ENCODE measurements at places on chromosomes 2 and 18.

GRCh38 chr2:131493199-131493968 lies 1.2 kb upstream of the MZT2A start:
- DNase-seq = no peak

- peak; percentile 30 for DNase-seq
Observed at GRCh38 chr2:85649201-85650190, 18.5 kb downstream of the SFTPB start.

DNA sequence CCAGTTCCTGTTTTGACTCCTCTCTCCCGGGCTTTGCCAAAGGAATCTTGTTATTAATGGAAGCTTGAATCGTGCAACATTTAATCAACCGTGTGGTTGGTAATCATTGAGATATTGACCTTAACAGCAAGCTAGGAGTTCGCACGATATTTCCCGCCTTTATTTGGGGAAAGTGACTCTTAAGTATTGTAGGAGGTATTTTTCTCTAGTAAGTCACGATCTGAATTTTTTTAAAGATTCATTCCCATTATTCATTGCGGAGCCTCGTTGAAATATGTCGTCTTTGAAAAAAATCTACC lies 663 bp downstream of the NUP35 start:
- DNase-seq = no peak

- no peak for DNase-seq
Observed at GRCh38 chr18:31100436-31101182, 1.6 kb downstream of the DSC2 start.

DNA sequence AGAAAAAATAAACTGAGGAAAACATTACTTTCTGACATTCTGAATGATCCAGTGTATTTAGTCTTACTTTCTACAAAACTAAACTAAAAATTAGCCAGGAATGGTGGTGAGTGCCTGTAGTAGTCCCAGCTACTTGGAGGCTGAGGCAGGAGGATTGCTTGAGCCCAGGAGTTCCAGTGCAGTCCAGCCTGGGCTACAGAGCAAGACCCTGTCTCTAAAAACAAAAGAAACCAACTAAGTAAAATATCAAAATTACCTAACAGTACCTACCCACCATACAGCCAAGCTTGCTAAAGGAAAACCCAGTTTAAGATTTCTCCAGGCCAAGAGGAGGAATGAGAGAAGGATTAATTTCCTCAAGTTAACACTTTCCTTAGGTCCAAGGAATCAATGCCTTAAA lies 2.9 kb downstream of the HSPD1 start:
- no peak for DNase-seq

GRCh38 chr2:73981081-73982001 lies 3.4 kb upstream of the TET3 start:
- no peak for DNase-seq

GRCh38 chr2:24372033-24372432 lies 11.7 kb upstream of the ITSN2 start:
- no peak for DNase-seq

DNA sequence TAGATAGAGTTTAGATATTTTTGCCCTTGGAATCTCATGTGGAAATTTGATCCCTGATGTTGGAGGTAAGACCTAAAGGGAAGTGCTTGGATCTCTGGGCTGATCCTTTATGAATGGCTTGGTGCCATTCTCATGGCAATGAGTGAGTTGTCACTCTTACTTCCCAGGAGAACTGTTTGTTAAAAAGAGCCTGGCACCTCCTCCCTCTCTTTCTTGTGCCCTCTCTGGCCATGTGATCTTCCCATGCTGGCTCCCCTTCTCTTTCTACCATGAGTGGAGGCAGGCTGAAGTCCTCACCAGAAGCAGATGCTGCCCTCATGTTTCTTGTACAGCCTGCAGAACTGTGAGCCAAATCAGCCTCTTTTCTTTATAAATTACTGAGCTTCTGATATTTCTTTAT lies 276.9 kb downstream of the ZNF804A start:
- DNase-seq = no peak

- DNase-seq = no peak
Observed at GRCh38 chr2:31998731-31999383, 12.0 kb downstream of the MEMO1 start.
